ENCODE measurements at places on chromosomes 7 and 10.

- no peak for DNase-seq
Observed at GRCh38 chr10:128476368-128476725, 350.1 kb upstream of the MKI67 start.

GRCh38 chr10:101162677-101163076, 31.6 kb downstream of the TLX1 start:
- DNase-seq = no peak

GRCh38 chr7:11726794-11727155, 105.2 kb downstream of the THSD7A start:
- no peak for DNase-seq

GRCh38 chr7:91165846-91166230, 98.4 kb upstream of the FZD1 start:
- no peak for DNase-seq

GRCh38 chr10:75176046-75176445, 34.5 kb upstream of the VDAC2 start:
- DNase-seq = no peak

GRCh38 chr10:128978211-128978610, 488.8 kb upstream of the MGMT start:
- no peak for DNase-seq

GRCh38 chr10:92552310-92552709, 21.6 kb downstream of the IDE start:
- no peak for DNase-seq

Data from frontal cortex (tissue), 4 donors.